ENCODE measurements at places on chromosomes 7 and 10.

- no peak for DNase-seq
Observed at GRCh38 chr10:97053276-97053675, 132.5 kb downstream of the SLIT1 start.

DNA sequence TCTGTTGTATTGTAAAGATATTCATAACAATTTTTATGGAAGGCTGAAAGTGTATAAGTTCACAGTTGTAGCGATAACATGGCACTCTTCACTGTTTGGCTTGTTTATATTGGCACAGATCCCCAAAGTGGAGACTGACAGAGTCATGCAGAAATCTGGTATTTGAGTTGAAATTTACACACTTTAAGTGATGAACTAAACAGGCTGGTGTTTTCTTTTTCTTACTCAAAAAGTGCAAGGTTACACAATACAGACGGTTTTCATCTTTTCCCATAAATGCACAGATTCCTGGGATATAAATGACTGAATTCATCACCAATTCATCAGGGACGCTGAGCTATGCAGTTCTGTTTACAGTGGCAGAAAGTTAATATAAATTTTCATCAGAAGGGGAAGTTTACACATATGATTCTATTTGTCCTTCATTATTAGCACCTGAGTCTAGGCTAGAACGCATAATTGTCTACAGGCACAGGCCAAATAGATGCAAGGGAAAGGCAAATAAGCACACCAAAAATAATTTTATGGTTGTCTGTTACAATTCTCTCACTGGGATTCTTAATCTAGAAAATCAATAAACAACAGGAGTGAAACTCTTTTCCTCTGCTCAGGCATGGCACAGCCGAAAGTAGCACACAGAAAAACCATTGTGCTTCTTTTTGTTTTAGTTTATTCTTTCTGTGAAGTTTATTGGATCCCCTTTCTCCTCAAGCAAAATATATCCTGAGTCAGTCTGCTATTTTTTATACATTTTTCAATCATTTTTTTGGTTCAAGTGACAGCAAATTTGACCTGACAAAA lies 88.0 kb downstream of the FOXP2 start:
- DNase-seq, result no peak

GRCh38 chr7:2247141-2247995 lies 5.3 kb downstream of the NUDT1 start:
- DNase-seq, result no peak

- DNase-seq, result no peak
Observed at GRCh38 chr10:12833451-12833850, 168.1 kb downstream of the CCDC3 start.

GRCh38 chr10:104563548-104563947 lies 77.5 kb upstream of the SORCS3 start:
- DNase-seq, result no peak
